ENCODE measurements at places on chromosomes 1 and 21.

DNA sequence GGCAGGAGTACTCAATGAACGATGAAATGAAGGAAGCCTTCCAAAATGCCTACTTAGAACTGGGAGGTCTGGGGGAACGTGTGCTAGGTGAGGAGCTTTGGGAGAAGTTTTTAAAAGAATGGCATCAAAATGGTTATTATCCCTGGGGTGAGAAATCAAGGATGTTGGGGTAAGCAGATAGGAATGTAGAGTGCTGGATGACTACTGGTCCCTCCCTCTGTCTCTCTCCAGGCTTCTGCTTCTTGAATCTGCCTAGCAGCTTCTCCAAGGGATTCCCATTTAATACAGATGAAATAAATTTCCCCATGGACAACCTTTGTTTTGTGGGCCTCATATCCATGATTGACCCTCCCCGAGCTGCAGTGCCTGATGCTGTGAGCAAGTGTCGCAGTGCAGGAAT is 19.0 kb upstream of the CASQ1 start:
- no peak for DNase-seq

DNA sequence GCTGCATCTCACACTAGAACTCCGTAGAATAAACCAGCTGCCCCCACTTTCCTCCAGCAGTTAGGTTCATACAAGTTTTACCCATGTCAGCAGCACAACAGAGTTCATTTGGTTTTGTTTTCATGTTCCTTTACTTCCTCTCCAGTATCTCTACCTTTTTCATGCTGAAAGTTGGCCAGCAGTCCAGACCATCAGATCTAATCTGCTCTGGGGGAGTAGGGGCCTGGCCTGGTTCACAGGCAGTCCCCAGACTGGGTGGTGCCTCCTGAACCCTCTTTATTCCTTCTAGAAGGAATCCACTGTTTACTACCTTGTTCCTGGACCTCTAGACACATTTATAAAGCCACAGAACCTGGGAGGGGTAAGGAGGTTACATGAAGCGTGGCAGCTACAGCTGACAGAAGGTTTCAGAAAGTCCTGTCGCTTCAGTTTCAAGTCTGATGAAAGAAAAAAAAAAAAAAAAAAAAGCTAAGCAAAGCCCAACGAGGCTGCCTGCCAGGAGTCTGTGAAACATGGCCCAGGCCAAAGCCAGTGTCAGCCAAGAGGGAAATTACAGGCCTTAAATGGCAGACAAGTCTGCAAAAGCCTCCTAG is 184.6 kb upstream of the JUN start:
- no peak for DNase-seq

DNA sequence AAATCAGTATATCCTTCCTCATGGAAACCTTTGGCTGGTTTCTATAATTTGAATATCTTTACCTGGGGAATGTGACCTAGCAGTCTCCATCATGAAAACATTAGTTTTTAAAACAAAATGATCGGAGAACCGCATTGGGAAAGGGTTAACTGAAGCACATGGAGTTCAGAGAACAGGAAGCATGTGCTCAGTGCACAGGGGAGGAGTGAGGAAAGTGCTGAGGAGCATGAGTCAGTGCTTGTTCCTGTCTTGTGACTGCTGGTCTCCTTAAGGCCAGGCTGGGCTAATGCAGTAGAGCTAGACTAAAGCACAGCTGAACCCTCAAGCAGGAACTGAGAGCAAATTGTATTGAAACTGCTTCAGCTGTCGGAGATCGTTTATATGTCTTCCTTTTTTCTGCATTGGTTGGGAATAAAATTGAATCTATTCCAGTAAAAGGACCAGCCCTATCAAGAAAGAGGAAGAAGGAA is 5.8 kb downstream of the IFI16 start:
- DNase-seq: no peak

GRCh38 chr21:45102391-45102932 is 28.1 kb downstream of the ADARB1 start:
- DNase-seq: no peak

- DNase-seq: no peak
These were observed 28.3 kb downstream of the TGFBR3 start for GRCh38 chr1:91857557-91858239.

GRCh38 chr1:229093609-229094336 is 177.1 kb upstream of the RAB4A start:
- no peak for DNase-seq

- DNase-seq: peak; percentile 81
These were observed 1.1 kb downstream of the ADGRB2 start for GRCh38 chr1:31762726-31763670.

All from WERI-Rb-1 (cell line).